MCF 10A (cell line): ENCODE measurements at places on chromosomes 1 and 21. TPM values are rescaled to one million over a fixed set of nuclear protein-coding genes. Genes with fewer than 3 reads are reported as not detected.

Gene CHODL
- total RNA-seq = 0.19 TPM in 1 of 2 replicates, not detected in the other

Gene YRDC
- 40.4 and 41.5 TPM in 2 replicates for total RNA-seq

Gene TTLL10
- total RNA-seq = not detected in 2 replicates

Gene VHLL
- 0.49 TPM in 1 of 2 replicates, not detected in the other for total RNA-seq

Gene GPA33
- total RNA-seq = not detected in 2 replicates

Gene LY9
- total RNA-seq = not detected in 2 replicates

Gene PKNOX1
- total RNA-seq = 13.4 and 15.0 TPM in 2 replicates

- peak; percentile 57 for DNase-seq
Observed at GRCh38 chr1:27650539-27651175, 15.7 kb upstream of the FGR start.

DNA sequence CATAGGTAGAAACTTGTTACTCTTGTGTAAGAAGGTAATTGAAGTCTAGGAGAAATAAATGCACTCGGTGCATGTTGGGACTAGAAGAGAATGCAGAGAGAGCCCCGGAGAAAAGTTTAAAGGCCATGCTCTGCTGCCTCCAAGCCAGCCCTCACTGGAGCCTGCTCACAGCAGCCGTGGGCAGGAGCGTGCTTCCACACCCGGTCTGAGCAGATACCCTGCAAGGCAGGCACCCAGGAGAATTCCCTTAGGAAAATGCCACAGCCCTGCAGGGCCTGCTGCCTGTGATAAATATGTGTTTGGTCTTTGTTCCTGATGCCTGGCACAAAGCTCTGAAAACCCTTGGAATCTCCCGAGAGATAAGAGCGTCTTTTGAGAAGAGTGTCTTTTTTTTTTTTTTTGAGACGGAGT is 22.8 kb downstream of the C2CD2 start:
- DNase-seq = peak; percentile 76

GRCh38 chr1:21261551-21262292 is 28.5 kb downstream of the ECE1 start:
- peak; percentile 92 for DNase-seq

GRCh38 chr1:172212124-172212523 is 208.4 kb upstream of the C1orf105 start:
- no peak for DNase-seq

GRCh38 chr1:101219924-101220870 is 16.6 kb upstream of the S1PR1 start:
- no peak for DNase-seq

GRCh38 chr1:169240449-169241232 is 127.0 kb downstream of the NME7 start:
- no peak for DNase-seq

DNA sequence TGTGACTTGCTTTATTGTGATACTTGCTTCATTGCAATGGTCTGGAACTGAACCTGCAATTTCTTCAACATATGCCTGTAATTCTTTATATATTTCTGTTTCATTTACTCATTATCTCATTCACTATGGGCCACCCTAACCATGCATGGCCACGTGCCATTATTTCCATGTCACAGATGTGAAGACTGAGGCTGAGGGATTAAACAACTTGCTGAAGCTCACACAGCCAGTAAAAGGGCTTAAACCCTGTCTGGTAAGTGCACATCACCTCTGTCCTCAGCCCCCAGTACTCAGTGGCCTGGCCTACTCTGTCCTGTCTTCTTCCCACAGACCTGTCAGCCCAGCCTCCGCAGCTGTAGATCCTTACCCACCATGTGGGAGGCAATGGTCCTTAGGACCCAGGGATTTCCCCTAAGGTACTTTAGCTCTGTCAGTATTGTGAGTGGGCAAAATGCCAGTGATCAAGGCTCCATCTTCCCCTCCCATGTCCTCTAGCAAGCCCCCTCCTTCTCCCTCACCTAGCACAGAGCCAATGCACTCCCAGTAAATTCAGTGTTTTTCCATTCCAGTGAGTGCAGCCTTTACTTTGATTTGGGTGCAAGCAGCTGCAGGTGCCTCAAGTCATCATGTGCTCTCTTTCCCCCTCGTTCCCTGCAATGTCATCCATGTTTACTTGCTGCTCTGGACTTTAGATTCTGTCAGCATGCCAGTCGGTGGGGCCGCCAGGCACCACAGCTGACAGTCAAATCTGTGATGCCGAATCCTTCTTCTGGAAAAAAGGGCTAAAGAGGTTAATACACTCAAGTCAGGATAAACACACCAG is 228.2 kb upstream of the PROX1 start:
- DNase-seq = no peak

GRCh38 chr1:205348554-205349487 is 7.9 kb downstream of the KLHDC8A start:
- DNase-seq = no peak

GRCh38 chr21:14922980-14923379 is 141.8 kb downstream of the NRIP1 start:
- no peak for DNase-seq

DNA sequence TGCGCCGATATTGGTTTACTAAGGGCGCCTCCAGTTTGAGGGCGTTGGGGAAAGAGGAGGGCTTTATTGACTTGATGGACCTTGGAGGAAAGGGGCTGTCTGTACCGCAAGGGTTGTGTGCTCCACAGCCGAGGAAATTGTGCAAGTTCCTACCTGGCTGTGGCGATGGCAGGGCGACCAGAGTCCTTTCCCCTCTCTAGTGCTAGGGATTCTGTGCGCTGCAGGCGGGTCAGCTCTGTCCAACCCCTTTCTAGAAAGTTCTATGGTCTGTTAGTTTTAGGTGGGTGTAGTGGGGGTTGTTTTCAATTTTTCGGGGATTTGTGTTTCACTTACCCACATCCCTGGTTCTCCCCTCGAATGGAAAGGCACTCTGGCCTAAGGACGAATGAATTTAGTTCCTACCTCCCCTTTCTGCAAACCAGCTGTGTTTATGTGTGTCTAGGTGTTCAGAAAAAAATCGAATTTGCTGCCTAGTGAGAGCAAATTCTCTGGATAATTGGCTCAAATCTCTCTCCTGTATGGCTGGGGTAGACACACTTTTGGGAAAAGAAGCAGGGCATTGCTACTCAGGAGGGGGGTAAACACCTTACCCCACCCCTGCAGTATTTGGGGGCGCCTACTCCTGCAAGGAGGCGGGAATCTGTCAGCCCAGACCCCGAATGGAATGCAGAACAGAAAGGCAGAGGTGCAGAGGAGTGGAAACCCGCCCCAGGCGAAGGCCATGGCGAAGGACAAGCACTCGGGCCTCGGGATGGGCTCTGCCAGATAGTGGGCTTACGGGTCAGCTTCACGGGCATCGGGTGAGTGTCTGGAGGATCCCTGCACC is 2.0 kb downstream of the DMBX1 start:
- no peak for DNase-seq

DNA sequence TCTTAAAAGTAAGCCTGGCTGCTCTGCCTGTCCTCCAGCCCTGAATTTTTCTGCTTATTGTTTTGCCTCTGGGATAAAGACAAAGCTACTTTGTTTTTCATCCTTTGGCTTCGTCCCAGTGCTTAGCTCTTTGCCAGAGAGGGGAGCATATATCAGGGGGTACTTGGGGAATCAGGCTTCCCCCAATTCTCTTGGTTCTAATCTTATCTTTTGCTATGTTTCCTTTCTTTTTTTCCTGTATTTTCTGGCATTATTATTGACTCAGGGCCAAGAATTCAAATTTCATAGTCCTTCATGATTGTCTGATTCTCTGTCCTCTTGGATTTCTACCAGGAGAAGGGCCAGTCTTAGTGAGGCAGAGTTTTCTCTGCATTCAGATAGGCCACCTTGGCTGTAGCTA is 51.2 kb downstream of the GIPC2 start:
- DNase-seq = no peak

DNA sequence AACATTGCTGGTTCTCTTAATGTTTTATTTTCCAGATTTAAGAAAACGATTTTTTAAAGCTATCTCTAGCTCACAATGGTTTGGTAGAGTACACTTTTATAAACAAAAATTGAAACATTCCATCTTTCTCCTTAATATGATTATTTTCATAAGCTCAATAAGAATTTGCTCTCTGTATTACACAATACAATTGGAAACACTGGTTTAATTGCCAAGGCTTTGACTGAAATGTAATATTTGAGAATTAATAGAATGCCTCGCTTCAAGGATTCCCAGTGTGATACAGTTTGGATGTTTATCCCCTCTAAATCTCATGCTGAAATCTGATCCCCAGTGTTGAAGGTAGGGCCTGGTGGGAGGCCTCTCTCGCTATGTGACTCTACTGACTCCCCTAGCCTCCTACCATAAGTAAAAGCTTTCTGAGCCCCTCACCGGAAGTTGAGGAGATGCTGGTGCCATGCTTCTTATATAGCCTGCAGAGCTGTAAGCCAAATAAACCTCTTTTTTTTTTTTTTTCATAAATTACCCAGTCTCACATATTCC is 67.4 kb downstream of the DDAH1 start:
- DNase-seq = no peak

GRCh38 chr21:19320291-19320690 is 916.7 kb upstream of the TMPRSS15 start:
- no peak for DNase-seq
